ENCODE measurements at places on chromosomes 13 and 19. TPM values are rescaled to one million over a fixed set of nuclear protein-coding genes. Genes with fewer than 3 reads are reported as not detected.

The NTN5 gene
- total RNA-seq, result not detected

DNA sequence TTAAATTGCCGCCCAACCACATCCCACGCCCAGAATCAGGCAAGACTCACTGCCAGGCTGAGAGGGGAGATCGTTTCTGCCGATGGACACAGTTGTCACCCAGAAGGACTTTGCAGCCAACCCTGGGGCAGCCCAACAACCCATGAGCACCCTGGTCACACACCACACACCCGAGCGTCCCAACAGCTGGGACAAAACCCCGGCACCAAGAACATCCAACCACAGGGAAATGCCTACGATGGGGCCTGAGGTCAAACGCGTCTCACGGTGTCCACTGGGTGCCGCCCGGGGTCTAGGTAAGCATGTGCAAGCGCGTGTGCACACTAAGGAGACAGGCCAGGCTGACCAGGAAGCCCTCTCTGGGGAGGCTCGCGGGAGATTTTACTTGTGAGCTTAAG lies 13.0 kb downstream of the LMNB2 start:
- DNase-seq, result no peak

DNA sequence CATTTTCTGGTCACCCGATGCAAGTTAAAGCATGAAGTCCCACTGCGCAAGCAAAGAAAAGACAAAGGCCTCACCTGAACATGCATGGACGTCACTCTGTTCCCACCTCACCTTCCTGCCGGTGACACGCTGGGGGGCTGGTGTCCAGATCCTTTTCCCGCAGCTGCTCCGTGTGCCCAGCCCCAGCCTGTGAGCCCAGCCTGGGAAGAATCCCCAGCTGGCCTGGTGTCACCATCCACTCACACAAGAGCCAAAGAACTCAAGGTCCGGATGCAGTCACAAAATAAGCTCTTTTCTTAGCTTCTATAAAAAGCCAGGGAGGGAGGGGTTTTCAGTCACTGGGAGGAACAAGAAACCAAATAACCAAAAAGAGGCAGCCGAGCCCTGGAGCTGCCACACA lies 249.9 kb downstream of the COL4A1 start:
- DNase-seq, result no peak

- no peak for DNase-seq
Observed at GRCh38 chr13:38941353-38941945, 49.2 kb downstream of the STOML3 start.

The NUP62 gene
- total RNA-seq, result 55.5 TPM

DNA sequence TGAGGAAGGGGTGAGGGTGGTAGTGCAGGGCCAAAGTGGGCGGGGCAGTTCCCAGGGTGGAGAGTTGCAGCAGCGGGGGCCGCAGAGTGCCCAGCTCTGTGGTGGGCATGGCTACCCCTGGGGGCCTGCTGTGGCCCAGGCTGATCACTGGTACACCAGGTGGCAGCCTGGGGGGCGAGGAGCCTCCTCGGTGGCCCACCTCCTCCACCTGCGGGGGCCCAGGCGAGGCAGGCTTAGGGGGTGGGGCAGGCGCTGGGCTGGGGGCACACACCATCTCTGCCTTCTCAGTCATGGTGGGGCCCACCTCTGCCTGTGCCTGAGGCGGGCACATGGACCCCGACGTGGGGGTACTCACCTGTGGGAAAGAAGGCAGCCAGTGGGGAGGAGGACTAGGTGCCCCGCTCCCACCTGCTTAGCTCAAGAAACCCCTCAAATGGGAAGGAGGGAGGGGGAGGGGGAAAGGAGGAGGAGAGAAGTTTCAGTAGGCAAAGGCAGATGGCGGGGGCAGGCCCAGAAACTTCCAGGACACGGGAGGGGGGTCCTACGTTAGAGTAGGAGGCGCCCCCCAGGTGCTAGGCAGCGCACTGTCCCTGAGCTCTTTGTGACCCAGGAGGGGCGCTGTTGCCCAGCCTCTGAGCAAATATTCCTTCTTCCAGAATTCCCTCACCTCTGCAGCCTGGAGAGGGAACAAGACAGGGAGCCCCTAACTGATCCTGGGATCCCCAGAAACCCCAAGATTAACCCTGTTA lies 1.6 kb downstream of the LYL1 start:
- no peak for DNase-seq

- DNase-seq, result no peak
Observed at GRCh38 chr19:7691497-7691896, 10.4 kb downstream of the FCER2 start.

- DNase-seq, result no peak
Observed at GRCh38 chr13:112859128-112859816, 109.7 kb upstream of the MCF2L start.

DNA sequence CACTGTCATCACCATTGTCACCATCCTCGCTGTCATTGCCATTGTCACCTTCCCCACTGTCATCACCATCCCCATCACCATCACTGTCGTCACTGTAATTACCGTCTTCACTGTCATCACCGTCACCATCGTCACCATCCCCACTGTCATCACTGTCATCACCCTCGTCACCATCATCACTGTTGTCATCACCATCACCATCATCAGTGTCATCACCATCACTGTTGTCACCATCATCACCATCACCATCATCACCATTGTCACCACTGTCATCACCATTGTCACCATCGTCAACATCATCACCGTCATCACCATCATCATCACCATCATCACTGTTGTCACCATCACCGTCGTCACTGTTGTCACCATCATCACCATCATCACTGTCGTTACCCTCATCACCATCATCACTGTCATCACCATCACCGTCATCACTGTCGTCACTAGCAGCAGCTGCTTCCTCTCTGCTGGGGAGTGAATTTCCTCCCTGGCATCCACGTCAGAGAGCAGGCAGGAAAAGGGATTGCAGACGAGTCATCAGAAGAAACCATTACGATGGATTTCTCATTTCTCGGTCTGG lies 27.3 kb downstream of the TMEM255B start:
- DNase-seq, result no peak

All from right lobe of liver (tissue), 6 donors.